ENCODE measurements at places on chromosomes 3 and 15.

- no peak for DNase-seq
Measured at GRCh38 chr3:124352149-124352539, 360.2 kb upstream of the ROPN1 start.

- DNase-seq = no peak
Measured at GRCh38 chr3:127034990-127035652, 52.2 kb downstream of the PLXNA1 start.

- no peak for DNase-seq
Measured at GRCh38 chr3:141385406-141386125, 17.3 kb downstream of the ZBTB38 start.

DNA sequence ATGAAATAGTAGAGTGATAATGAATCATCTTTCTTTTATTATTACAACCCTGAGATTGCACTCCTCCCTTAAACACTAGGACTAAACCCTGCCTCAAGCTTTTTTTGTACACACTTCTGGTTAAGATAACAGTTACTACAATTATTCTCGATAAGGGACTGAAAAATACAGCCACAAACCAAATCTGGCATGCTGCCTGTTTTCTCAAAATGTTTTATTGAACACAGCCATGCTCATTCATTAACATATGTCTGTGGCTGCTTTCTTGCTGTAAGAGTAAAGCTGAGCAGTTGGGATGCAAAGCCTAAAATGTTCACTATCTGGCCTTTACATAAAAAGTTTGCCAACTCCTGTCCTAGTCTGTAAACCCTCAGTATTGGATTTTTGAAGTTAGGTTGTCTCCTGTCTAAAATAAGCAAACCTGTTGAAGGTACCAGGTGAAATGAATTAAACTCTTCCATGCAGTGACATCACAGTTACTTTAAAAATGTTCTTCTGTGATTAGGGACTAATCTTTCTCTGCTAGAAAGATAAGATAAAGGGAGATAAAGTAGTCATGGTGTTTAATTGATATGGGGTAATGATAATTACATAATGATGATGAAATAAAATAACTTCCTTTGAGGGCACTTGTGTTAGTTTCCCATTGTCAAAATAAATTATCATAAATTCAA lies 218.2 kb downstream of the STXBP5L start:
- DNase-seq = no peak

DNA sequence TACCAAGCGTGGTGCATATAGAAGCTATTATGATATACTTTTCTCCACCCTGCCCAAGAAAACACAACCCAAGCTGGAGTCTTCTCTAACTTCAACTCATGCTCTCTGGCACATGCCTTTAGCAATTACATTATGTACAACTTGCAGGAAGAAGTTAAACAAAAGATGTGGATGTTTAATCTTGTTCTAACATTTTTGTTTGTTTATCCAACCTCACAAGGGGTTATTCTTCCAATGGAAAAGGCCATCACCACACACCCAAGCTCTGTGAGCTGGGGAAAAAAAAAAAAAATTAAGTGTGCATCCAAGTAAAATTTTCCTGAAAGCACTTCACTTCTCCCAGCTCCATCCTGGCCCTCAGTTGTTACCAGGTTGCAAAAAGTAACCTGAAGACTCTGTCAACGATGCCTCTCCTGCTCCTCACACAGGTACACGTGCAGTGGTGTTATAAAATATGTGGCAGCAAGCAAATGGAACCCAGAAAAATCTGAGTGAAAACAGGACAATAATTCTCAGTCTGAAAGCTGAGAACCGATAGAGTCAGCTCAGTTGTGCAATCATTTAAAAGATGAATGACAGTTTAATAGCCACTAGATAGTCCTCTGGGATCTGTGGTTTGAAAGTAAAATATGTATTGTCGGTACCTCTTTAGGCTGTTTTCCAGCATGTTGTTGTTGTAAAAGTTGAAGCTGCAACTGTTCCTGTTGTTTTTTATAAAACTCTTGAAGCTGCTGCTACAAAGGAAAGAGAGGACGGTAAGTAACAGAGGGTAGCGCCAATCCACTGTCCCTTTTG lies 531.4 kb downstream of the FOXP1 start:
- DNase-seq = no peak

GRCh38 chr3:156488767-156489166 lies 66.2 kb downstream of the SSR3 start:
- no peak for DNase-seq

DNA sequence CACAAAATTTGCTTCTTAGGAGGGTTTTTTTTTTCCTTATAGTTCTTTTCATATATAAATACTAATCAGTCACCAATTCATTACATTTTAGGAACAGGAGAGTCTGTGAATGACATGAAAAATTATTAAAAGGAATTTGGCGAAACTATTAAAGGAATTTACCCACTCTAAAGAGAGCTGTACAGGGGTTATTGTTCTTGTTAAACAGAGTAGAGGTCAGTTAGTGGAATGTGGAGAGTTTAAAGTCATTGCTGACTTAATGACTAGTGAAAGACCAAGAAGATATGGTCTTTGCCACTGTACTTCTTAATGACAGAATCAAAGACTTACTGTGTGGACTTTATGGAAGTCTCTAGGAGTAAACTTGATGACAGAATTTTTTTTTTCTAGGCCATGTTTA lies 333.6 kb upstream of the C2CD4B start:
- no peak for DNase-seq

- DNase-seq = no peak
Measured at GRCh38 chr3:65785065-65785645, 253.6 kb downstream of the MAGI1 start.

DNA sequence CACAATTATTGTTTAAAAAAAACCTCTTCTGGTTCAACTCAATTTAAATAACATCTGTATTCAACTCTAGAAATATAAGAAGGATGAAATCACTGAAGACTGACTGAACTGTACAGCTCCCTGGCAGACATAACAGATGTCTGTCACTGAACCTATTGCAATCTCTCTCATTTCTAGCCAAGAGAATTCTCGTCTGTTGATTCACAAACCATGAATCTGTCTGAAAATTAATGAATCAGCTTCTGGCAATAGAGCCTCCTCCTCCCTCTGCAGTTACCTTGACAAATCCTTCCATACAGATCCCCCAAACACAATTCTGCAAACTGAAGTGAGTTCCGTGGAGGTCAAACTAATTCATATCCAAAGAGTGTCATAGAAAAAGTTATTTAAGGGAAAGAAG lies 561.4 kb downstream of the PYDC2 start:
- no peak for DNase-seq

DNA sequence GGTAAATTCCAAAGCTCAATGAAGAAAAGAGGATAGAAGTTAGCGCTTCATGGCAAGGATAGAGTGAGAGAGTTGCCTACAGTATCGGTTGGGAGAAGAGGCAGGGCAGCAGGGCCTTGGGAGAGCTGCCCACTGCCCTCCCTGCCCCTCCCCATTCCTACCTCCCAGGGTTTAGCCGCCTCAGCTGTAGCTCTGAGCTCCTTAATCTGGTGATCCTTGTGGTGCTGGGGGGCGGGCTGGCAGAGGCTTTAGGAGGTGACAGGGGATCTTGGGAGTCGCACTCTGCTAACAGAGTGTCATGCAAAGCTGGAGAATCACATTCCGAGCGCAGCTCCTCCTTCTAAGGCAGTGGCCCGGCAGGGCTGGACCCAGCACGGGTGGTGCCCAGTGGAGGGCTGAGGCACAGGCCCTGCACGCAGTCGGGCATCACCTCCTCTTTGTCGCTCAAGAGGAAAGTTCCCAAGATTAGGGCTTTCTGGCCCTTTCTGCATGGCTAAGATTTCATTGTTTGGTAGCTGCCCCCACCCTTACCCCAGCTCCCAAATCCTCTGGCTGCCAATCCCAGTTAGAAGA lies 57.1 kb upstream of the POLG start:
- DNase-seq = no peak

DNA sequence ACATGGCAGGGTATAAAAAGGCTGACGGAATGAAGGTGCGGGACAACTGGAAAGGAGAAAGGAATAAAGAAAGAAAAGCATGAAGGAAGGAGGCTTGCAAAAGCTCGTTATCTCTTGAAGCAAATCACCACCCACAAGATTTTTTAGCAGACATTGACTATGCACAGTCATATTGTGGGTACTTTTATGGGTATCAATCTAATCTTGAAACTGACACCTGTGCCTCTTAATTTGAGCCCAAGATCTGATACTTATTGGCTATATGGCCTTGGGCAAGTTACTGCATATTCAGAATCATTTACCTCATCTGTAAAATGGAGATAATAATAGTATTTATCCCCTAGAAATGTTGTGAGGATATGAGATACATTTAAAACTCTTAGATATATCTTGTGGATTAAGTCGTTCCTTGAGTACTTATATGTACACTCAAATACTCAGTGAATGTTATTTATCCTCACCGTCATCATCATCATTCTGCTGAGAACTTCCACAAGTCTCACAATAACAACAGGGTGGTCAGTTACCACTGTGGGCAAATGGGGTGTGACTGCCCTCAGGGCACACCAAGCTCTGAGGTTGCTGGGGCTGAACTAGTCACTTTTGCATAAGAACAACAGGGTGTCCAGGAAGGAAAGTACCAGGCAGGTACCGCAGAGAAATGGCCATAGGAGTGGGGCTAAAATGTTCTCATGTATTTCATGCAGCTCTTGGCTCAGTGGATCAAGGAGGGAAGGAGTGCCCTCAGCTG lies 266.1 kb downstream of the SLC9A9 start:
- no peak for DNase-seq

DNA sequence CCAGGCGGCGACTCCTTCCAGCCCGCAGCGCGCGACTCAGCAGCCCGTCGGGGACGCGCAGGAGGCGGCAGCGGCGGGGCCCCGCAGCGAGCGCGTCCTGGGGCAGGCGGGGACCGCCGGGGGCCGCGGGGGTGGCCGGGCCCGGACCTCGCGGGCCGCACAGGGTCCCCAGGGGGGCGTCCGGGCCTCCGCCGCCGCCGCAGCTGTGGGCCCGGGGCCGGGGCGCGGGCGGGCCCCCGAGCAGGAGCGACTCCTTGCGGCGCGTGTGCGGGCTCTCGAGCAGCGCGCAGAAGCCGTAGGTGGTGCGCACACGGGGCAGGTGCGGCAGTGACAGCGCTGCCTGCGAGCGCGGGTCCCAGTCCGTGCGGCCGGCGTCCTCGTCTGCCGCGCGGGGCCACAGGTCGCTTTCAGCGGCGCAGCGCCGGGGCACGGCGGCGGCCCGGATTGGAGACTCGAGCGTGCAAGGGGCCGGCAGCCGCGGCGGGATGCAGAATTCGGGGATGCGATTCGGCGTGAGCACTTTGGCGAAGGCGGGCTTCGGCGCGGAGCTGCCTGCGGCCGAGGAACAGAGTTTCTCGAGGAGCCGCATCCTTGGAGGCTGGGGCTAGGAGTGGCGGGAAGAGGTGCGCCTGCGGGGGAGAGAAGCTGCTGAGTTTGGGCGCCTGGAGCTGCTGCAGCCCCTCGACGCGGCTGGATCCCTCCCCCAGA lies 535 bp downstream of the C2CD4B start:
- no peak for DNase-seq

- DNase-seq = no peak
Measured at GRCh38 chr3:176296066-176296597, 901.1 kb downstream of the TBL1XR1 start.

All from amygdala (tissue), 56 donors.